ENCODE measurements at places on chromosomes 3 and 15.

DNA sequence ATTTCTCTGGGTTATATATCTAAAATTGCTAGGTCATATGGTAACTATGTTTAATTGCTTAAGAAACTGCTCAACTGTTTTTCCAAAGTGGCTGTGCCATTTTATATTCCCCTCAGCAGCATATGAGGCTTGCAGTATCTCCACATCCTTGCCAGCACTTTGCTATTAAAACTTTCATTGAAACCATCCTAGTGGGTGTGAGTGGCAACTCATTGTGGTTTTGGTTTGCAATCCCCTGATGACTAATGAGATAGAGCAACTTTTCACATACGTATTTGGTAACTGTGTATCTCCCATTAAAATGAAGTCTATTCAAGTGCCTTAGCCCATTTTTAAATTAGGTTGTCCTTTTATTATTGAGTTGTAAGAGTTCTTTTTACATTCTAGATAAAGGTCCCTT is 17.3 kb downstream of the KPNA1 start:
- DNase-seq: peak; percentile 92

DNA sequence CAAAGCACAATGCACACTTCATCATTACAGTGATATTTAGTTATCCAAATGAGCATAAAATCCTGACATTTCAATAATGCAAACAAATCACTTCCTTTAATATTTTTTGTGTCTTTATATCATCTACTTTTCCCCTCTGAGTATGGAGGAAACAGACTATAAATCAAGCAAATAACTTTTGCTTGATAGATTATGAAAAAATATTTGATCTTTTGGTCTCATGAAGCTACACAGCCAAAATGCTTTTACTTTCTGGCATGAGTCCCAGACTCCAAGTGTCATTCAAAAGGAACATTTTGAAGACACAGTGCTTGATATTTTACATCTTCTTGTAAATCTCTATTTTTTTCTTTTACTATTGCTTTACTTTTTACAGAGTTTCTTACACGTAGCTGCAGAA is 215.3 kb upstream of the ROBO1 start:
- no peak for DNase-seq

GRCh38 chr15:42594095-42594494 is 18.7 kb downstream of the STARD9 start:
- DNase-seq: no peak

- peak; percentile 64 for DNase-seq
These were observed 42.7 kb upstream of the PRICKLE2 start for GRCh38 chr3:64267721-64268604.

DNA sequence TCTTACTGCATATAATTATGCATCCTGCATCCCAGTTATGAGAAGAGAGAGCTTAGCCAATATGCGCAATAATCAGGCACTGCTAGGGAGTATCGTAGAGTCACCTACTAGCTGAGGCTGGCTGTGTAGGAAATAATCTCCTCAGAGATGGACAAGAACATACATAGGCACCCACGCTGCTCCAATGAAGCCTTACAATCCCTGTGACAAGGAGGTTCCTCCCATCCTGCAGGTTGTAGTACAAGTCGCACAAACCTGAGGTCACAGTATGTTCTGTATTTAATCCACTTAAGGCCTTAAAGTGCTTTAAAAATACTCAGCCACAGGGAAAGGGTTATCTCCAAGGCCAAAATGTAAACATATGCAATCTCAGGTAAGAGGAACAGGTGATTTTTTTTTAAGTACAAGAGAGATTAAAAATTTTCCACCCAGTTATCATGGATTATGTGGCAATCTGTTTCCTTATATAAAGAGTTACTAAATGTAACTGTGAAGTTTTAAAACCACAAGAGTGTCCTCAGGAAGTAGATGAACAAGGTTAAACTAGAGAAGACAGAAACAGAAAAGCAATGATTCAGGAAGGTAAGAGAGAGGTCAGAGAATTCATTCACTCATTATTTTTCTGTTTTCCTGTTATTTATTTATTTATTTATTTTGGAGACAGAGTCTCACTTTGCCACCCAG is 7.5 kb upstream of the COLQ start:
- no peak for DNase-seq

- DNase-seq: no peak
These were observed 86.7 kb upstream of the ZBED2 start for GRCh38 chr3:111681661-111682426.

- no peak for DNase-seq
These were observed 18.1 kb upstream of the P2RY13 start for GRCh38 chr3:151347432-151347831.
